ENCODE measurements at places on chromosomes 4 and X. TPM values are rescaled to one million over a fixed set of nuclear protein-coding genes. Genes with fewer than 3 reads are reported as not detected.

DNA sequence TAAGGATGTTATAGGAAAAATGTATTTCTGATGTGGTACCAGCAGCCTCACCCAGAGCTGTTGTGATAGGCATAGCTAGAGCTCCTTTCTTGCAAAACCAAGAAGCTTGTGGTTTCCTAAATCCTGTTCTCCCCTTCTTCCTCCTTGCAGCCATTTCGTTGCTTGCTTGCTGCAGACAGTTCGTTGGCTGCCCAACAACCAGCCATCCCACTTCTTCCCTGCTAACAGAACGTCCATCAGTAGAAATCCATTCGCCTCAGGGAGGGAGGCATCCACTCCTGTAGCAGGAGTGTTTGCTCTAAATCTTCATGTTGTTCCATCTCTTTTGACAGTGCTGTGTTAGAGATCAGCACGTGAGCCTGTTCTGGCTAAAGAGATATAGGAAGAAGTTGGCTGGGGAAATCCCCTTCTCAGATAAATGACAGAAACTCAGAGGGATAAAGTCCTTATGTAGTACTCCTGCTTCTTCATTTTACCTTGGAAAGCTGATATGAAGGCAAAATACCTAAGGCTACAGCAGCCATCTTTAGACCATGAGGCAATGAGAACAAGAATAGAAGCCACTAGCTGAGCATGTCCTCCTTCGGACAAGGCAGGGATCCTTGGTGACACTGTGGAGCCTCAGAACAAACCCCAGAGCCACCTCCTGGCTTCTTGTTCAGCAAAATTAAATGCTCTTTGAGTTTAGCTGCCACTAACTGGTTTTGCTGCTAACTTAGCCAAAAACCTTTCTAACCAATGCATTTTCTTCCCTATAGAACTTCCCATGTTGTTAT, 68.4 kb upstream of the RELL1 start:
- no peak for DNase-seq

- DNase-seq = no peak
Observed at GRCh38 chrX:139892512-139892911, 40.3 kb downstream of the ATP11C start.

DNA sequence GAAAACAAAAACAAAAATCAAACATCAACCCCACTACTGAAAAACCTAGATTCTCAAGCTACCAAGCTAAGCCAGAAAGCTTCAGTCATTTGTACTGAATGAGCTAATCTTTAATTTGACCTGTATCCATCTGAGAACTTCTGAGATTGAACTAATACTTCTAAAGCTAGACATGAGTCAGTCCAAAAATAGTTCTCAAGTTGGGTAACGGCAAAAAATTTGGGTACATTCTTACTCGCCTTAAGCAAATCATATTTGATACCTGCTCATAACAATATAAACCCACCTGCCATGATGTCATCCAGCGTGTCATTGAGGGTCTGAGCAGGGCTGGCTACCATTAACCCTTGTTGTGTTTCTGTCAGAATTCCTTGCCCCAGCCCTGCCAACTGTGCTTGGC, 69.7 kb upstream of the COX18 start:
- DNase-seq = no peak

DNA sequence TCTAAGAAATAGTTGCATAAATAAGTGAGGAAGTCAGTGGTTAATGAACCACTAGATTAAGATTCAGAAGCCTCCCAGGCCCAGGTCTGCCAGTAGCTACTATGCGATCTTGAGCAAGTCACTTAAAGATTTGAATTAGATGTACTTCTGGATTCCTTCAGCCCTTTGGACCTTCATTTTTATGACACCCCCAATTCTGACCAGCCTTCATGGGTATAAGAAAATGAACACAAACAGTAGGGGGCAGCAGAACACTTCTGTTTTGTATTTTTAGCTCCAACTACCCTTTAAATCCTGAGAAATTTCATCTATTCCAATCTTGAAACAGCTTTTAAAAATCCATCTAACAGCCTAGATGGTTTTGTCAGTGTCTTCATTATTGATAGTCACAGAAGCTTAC, 19.0 kb downstream of the TMEM47 start:
- no peak for DNase-seq

DNA sequence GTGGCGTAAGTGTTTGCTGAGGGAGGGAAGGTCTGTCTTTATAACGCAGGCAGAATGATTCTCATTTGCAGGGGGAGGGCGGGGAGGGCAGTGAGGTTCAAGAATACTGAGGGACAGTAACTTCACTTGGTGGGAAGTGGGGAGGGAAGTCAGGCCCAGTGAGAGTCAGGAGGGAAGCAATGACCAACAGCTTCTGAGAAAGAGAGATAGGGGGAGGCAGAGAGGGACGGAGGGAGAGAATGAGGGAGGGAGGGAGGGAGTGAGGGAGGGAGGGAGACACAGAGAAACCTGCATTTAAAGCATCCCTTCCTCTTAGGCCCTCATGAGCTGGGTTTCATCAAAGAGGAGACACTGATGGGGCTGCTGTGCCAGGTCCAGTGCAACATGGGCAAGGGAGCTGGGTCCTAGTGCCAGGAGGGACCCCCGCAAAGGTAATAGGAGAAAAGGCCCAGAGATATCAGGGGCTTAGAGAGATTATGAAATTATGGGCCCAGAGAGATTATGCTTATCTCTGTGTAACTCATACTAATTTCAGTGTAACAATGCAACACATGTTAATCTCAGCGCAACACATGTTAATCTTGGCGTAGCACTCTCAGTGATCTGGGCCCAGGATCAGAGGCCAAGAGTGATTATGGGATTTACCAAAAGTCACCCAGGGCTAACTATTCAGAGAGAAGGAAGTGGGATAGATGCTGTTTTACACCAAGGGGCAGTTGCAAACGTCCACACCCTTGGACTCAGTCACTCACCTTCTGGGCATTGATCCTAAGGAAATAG, 112.1 kb downstream of the DRD5 start:
- DNase-seq = no peak

GRCh38 chr4:82797405-82798111, 1.0 kb downstream of the SCD5 start:
- no peak for DNase-seq

DNA sequence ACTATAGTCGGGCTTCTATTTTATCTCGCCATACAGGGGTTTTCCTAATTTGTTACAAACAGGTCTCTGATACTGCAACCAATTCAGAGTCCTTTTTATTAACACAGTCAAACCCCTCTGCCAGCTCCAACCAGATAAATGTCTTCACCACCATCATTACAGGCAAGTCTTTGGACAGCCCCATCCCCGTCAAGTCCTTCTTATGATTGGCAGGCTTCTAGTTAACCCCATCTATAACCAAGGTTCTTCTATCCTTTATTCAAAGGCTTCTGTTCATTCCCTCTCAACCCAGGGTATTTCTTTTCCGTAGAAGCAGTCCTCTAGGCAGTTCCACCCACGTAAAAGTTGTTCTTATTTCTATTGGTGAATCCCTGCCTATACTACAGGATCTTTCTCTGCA, 29.9 kb upstream of the FOXR2 start:
- DNase-seq = no peak

- DNase-seq = no peak
Observed at GRCh38 chr4:103842637-103843239, 123.0 kb upstream of the TACR3 start.

- no peak for DNase-seq
Observed at GRCh38 chrX:138014577-138014976, 448.6 kb downstream of the ZIC3 start.

GRCh38 chrX:19775830-19776485, 111.4 kb downstream of the SH3KBP1 start:
- DNase-seq = no peak

DNA sequence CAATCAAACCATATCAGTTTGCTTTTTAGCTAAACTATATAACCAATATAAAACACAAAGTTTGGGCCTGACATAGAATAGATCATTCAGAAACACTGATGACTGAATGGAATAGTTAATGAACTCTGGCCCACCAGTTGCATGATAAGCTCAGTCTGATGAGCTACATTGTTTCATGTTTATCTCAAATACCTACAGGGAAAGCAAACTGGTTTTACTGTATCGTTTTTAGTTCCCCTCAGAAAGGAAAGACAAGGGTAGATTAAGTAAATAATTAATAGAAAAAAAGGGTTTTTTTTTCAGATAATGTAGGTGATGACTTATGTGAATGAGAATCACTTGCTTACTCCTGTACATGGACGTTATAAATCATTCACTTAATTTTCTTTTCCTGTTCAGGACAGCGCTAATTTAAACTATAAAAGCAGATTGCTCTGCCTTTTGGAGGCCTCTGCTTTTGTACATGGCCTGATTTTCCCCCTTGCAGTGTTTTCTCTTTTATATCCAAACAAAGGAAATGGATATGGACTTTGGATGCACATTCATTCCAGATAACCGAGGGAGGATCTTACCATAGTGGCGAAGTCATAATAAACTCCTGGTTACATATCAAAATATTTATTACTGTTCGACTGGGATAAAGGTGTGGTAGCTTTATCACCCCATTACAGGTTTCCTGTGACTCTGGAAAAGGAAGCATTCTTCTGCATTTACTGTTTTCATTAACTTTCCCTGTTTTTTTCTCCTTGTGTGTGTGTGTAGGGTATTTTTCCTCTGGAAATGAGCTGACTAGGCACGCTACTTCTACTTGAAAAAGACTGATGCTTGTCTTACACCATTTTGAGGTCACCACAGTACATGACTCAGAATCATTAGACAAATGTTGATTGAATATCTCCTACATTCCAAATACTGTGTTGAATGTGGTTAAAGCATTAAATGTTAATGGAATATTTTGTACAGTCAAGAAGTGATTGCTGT, 373.1 kb upstream of the HS3ST1 start:
- no peak for DNase-seq

The SERPINA7 gene
- total RNA-seq = not detected

The CFAP47 gene
- not detected for total RNA-seq

The YIPF6 gene
- 15.7 TPM for total RNA-seq

The TRPC5OS gene
- total RNA-seq = not detected
